Osteocyte (in vitro differentiated cells): ENCODE measurements at places on chromosomes 4 and X.

DNA sequence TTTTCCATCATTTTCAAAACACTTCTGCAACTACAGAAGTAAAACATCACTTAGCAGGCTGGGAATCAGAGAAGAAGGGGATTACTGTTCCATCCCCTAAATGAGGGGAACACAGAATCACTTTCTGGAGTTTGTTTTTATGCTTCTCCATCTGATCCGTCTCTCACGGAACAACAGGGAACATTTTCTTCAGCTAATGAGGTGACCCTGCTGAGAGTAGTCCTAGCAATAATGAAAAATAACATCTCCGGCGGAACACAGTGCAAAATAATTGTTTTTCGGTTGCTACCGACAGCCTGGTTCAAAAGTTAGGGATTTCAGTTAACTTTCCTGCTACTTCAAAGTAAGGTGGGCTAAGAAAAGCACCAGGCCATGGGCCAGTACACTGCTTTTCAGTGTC is 322.9 kb downstream of the UNC5C start:
- no peak for DNase-seq

DNA sequence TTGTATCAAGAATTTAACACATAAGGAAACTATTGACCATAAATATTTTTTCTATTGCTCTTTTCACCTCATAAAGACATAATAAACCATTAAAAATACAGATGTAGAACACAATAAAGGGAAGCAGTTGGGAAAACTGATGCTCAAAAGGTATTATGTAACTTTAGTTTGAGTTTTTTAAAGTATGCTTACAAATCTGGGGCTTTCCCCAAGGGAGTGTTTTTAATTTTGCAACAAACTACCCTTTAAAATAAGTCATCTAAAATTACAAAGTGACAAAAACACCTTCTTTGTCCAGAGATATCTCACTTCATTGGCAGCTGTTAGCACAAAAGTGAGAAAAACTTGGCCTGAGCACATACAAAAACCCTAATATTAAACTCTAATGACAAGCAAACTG is 55.0 kb downstream of the PRDM5 start:
- DNase-seq: no peak

GRCh38 chr4:111231281-111231680 is 608.4 kb upstream of the PITX2 start:
- no peak for DNase-seq

DNA sequence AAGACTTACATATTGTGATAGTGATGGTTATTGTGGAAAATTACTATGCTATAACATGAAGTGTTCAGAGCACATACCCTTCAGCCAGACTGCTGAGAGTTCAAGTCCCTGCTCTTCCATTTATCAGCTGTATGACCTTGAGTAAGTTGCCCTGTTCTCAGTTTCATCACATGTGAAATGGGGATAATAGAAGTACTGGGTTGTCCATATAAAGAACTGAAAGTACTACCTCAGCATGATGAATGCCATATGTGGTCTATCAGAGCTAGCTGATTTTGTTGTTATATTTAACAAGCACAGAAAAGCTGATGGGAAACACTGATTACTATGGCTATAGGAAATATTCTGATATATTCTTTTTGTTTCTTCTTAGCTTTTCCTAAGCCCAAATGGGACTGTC is 115.6 kb downstream of the REPS2 start:
- DNase-seq: no peak

DNA sequence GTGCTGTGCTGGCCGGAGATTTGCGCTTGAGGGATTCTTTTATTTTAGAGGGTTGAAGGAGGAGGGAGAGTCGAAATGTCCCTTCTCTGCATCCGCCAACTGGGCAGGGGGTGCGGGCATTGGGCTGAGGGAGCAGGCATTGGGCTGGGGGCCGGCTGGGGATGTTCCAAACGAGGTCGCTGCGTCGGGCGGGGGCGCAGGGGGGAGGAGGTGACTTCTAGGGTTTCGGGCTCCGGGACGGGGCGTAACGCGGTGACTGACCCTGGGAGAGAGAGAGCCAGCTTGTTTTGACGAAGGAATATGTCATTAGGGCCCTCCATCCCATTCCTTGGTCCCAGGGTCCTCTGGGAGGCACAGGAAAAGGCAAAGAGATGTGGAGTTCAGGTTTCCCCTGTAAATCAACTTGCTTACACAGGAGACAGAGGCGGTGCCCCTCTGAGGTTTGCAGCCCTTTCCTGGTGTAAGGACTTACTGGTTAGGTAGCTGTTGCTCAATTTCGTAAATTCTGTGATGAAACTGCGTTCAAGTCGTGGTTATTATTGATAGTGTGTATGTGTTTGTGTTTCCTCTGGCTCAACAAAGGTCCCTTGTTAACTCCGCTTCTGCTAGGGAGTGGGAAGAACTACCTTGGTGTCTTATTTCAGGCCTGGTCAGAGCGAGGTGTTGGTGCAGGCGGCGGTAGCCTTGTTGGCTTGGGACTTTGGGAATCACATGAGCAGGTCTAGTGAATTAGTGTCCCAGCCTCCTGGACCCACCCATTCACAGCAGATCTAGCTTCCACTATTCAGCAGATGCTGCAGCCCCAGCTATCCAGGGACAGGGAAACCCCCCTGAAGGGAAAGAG is 716 bp downstream of the FHIP1A start:
- no peak for DNase-seq

DNA sequence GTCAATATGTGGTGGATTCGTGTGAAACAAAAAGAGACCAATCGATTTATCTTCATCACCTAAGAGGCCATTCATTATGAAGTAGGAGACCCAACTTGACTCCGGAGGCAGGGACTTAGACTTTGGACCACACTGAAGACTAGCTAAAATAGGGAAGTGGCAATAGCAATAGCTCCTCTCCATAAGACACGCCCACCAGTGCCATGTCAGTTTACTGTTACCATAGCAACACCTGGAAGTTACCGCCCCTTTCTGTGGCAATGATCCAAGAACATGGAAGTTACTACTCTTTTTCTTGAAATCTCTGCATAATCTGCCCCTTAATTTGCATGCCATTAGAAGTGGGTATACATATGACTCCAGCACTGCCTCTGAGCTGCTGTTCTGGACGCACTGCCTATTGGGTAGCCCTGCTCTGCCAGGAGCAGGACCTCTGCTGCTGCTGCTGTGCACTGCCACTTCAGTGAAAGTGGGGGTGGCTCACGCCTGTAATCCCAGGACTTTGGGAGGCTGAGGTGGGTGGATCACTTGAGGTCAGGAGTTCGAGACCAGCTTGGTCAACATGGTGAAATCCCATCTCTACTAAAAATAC is 163.2 kb downstream of the PRKX start:
- DNase-seq: no peak
